ENCODE measurements at places on chromosomes 4 and X.

DNA sequence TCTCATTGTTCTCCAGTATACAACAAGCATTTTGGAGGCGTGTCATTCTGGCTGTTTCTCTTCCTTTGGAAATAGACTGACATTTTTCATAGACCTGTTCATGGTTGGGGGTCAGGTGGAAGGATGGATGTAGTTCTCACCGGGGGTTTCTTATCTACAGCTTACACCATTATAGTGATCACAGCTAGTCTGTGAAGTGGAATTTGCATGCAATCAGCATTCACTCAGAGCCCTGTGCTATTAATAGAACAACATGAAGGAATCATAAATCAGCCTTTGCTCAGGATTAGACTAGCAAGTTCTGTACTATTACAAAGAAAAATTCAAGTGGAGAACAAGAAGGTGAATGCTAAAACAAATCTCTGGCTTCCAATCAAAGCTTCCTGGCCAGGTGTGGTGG lies 132.6 kb upstream of the PUDP start:
- DNase-seq = no peak

GRCh38 chrX:43643201-43643600 lies 12.9 kb upstream of the MAOA start:
- no peak for DNase-seq

- DNase-seq = no peak
Observed at GRCh38 chr4:177367336-177367735, 57.7 kb downstream of the NEIL3 start.

DNA sequence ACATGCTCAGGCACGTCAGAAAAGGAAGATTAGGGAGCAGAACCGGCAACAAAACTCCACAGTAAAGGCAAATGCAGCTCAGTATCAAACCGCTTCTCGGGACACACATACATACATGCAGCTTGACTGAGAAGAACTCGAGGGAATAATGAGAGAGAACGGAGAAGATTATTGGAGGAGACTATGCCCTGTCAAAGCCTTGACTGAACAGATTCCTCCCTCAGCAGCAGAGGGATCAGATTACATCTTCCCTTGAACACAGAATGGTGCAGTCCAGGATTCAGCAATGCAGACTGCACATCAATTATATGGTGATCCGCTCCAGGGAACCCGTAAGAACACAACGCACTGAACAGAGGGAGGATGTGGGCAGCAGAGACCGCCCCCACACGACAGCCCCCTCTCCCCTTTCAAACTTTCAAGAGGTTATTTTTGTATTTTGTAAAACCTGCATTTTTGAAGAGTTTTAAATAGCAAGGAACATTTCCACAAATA lies 183.2 kb downstream of the FBXW7 start:
- DNase-seq = no peak

DNA sequence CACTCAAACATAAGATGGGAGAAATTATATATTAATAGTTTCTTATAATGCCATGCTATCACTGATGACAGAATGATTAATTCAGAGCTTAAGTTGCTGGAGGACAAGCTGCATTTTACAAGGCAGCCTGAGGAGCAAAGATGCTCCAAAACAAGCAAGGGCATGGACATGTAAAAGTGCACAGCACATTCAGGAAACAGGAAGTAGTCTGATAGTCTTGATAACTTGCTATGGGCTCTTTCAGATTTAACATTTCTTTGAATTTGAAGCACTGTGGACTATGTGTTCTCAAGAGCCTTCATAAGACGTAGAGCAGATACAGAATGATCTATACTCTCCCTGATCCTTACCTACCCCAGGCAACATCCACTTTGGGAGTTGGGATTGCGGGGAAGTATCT lies 50.0 kb downstream of the AMMECR1 start:
- DNase-seq = no peak

DNA sequence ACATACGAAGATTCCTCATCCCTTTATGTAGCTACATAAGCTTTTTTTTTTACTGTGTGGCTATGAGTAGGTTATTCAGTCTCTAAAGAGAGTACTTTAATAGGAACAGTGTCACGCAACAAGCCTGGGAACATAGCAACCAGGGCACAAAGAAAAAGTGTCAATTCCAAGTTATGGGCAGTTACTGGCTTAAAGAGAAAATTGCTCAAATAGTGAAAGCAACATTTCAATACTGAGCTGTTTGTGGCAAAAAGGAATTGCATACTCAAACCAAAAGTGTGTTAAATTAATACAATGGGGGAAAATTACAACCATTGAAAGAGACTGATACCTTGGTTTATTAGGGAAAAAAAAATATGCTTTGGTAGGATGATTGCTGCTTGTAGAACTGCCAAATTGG lies 41.2 kb upstream of the ENOX2 start:
- no peak for DNase-seq

GRCh38 chr4:48815483-48815882 lies 15.4 kb upstream of the OCIAD1 start:
- no peak for DNase-seq

DNA sequence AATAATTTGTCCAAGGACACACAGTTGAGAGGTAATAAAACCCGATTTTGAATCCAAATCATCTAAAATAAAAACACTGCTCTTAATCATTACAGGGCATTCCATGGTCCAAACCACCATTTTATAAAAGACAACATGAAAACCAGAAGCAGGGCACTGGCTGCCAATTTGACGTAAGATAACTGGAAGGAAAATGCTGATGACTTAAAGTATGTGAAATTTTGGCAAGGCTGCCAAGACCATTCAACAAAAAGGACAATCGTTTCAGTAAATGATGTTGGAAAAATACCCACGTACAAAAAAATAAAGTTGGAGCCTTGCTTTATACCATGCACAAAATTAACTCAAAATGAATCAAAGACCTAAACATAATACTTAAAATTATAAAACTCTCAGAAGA lies 344.4 kb downstream of the RAPGEF2 start:
- no peak for DNase-seq

DNA sequence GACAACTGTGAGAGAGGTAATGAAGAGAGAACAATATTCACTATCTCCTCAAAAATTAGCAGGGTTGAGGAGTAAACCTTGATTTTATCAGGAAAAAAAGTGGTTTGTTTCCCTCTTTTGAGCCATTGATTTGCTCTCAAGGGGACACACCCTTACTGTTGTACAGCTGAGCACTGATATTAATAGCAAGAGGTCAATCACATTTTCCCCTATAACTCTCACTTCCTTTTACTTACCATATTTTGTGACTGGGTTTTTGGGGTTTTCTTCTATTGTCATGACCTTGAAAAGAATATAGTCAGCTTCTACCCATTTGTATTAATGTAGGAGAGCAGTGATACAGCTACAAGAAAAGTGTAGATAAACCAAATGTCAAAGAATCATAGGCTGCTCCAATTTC lies 70.2 kb upstream of the LONRF3 start:
- no peak for DNase-seq

GRCh38 chr4:122512430-122512829 lies 55.9 kb upstream of the IL2 start:
- DNase-seq = no peak

- DNase-seq = no peak
Observed at GRCh38 chrX:15405846-15406245, 21.6 kb upstream of the VEGFD start.

DNA sequence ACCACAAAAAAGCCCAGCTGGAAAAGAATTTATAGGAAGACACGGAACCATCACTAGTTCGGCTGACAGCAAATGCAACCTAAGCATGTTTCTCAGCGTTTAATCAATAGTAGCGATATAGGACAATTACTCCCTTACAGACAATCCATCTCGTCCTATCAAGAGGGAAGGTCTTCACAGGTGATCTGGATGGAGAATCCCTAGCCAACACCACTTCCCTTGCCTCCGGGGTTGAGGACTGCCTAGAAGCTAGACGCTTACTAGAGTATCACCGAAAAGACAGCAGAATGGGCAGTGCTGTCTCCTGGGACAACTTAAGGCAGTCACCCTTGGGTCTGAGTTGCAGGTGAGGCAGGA lies 32.1 kb upstream of the MAML3 start:
- DNase-seq = no peak

- DNase-seq = no peak
Observed at GRCh38 chrX:71989768-71990426, 79.3 kb downstream of the NHSL2 start.

DNA sequence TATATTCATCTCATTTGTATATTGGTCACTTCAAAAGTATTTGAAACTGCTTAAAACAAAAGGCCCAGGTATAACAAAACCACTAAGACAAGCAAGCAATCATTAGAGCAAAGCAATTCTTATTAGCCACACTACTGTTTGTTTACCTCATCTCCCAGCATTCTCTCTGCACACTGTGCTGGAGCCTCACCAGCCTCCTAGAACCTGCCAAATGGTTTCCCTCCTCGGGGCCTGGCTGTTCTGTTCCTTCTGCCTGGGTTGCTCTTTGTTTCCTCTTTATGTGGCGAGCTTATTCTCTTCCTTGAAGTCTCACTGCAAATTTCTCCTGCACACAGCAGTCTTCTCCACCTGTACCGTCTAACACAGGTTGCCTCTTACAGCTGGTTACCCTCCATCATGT lies 67.5 kb upstream of the MND1 start:
- DNase-seq = no peak

DNA sequence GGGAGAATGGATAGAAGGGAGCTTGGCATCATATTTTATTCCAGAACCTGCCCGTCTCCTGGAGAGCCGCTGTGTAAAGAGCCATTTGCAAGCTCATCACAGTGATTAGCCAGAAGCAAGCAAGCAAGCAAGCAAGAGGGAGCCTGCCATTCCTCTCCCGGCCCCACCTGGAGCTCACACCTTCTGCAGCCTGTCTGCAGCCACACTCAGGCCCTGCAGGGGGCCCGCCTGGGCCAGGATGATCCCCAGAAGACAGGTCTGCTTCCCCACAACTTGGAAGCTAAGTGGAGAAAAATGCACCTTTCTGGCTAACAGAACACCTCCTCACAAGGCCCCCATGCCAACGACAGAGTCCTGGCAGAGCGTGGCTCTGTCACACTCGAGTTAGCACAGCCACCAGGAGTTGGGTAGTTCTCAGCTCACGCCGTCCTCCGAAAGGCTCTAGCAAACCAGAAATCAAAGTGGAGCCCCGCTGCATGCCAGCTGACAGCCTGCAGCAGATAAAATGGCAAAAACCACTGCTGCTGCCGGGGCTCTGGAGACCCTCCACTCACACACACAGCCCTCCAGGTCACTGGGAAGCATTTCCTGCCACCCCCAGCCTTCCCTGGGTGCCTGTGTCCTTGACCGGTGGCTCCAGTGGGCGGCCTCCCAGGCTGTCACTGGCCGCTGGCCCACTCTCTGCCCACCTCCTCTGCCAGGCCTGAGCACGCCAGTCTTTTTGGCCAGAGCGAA lies 54.9 kb downstream of the DCTD start:
- no peak for DNase-seq

GRCh38 chr4:165537028-165537648 lies 158.3 kb downstream of the CPE start:
- DNase-seq = no peak

GRCh38 chr4:74583089-74583700 lies 138.3 kb downstream of the AREG start:
- DNase-seq = no peak

DNA sequence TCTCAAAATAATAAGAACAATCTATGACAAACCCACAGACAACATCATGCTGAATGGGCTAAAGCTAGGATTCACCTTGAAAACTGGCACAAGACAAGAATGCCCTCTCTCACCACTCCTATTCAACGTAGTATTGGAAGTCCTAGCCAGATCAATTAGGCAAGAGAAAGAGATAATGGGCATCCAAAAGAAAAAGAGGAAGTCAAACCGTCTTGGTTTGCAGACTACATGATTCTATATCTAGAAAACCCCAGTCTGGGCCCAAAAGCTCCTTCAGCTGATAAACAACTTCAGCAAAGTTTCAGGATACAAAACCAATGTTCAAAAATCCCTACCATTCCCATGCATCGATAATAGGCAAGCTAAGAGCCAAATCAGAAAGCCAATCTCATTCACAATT lies 59.0 kb downstream of the CHM start:
- no peak for DNase-seq

DNA sequence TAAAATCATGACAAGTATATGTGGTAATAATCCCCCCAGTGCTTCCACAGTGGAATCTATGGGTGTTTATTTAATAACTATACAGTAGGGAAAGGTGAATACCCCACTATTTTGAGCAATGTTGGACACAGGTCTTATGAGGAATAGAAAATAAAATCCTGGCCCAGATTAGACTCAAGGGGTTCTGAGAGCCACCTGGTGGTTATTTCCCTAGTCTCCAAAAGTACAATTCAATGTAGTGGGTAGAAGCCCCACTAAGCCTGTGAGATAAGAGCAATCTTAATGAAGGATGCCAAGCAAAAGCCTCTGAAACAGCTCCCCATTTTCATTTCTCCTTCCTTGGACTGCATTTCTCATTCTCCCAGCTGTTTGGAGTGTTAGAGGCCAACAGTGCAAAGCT lies 328.2 kb upstream of the NR3C2 start:
- no peak for DNase-seq

DNA sequence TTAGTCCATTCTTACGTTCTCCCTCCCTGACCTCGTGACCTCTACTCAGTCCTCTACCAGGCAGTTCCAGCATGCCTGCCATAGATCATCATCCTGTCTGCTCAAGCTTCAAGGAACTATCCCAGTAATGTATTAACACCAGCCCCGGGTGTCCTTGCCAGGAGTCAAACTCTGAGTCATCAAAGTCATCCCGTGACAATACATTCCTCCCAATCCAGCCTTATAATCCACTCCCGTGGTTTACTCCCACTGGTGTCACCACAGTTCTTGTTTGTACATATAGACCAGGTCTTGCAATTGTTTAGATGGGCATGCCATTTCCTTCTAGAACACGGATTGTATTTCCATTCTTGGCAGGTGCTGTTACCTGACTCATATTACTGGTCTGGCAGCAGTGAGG lies 68.7 kb upstream of the TAB3 start:
- no peak for DNase-seq

- peak; percentile 14 for DNase-seq
Observed at GRCh38 chrX:39854772-39855747, 242.7 kb downstream of the BCOR start.

GRCh38 chrX:13581554-13581953 lies 12.2 kb downstream of the EGFL6 start:
- no peak for DNase-seq

DNA sequence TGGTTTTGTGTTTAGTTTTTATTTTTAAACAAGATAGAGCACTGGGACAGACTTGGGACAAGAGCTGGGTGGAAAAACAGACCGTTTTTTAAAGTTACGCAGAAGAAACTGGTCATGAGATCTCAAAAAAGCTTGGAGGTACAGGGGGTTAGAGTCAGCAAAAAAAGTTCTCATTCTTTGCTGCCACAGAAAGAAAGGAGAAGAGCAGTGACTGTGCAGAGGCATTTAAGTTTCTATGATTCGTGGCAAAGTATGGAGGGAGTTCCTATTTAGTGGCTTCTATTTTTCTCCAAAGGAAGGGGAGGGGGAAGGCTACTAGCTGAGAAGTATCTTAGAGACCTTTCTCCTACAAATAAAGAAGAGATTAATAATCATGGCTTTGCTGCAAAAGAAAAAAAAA lies 68.3 kb downstream of the MANBA start:
- DNase-seq = no peak

GRCh38 chr4:15455290-15455689 lies 14.4 kb upstream of the CC2D2A start:
- DNase-seq = no peak

GRCh38 chrX:69255441-69256290 lies 90.4 kb upstream of the PJA1 start:
- DNase-seq = no peak

- DNase-seq = no peak
Observed at GRCh38 chr4:26787461-26788340, 72.9 kb upstream of the STIM2 start.

GRCh38 chr4:63505714-63506460 lies 903.4 kb downstream of the TECRL start:
- DNase-seq = no peak

Data from bone marrow (tissue), 2 donors.